Stimulated activated CD4-positive, alpha-beta T cell treated with anti-CD3 and anti-CD28 coated beads, Interleukin-15, amount 100 ng/mL, for 1 hour (primary cell): ENCODE measurements at places on chromosomes 11 and 22.

DNA sequence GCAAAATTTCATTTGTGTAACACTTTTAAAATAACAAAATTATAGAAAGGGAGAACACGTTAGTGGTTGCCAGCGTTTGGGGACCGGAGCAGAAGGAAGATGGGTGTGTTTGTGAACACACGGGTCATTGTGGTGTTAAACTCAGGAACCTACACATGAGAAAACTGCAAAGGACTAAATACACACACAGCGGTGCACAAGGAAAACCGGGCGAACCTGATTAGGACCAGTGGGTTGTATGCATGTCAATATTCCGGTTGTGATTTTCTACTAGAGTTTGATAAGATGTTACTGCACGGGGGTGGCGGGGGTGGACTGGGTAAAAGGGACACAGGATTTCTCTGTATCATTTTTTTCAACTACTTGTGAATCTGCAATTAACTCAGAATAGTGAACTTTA lies 351.2 kb downstream of the OPCML start:
- DNase-seq: no peak

GRCh38 chr11:22860241-22860640 lies at the start of gene CCDC179:
Gene CCDC179, minus strand, starts transcription at chr11:22860474. Its CDS starts 53 bp downstream, at chr11:22860421.
- DNase-seq: no peak

DNA sequence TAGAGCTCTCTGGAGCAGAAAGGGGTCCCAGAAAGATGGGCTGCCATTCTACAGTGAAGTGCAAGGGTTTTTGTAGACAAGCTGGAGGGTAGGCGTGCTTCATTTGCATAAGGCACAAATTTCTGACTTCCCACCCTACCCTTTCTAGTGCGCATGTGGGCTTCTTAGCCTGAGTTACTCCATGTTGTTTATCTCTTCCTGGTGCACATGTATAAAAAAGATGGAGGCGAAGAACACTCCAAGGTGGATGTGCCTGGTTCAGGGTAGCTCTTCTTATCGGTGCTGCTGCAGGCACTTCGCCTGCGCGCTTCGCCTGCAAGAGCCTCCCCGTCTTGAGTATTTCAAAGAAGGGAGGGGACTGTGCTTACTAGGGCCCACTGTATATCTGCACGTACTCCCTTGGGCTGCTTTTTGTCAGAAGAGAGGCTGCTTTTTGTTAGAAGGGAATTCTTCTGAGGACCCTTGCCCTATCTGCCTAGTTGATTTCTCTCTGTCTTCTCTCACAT lies 1047.3 kb upstream of the CNTN5 start:
- DNase-seq: no peak

DNA sequence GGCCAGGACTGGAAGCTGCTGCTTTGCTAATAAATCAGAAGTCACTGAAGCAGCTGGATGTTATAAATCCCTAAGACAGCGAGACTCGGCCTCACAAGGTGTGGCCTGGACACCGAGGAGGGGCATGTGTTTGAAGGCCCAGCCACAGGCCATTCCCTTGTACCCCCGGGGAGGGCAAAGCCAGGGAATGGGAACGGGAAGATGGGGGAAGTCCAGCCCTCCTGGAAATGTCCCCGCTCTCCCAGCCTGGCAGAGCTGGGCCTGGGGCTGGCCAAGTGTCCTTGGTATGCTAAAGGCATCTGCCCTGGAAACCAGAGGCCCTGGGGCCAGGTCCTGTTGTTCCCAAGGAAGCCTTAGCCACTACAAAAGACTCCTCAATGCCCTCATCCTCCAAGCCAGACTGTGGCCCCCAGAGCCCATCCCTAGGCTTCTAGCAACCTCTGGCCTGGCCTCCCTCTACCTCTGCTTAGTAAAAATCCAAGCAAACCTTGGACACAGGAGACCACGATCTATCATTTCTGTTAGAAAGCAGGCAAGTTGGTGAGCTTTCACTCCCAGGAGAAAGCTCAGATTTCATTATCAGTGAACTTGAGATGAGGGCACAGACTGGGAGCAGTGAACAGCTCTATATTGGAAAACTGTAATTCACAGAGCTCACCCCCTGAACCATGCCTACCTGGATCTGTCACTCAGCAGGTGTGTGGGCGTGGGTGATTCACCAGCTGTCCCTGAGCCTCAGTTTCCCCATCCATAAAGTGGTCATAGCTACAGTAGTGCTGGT lies 11.0 kb downstream of the CHST1 start:
- no peak for DNase-seq

GRCh38 chr11:61522881-61523280 lies 14.3 kb downstream of the LRRC10B start:
- no peak for DNase-seq

DNA sequence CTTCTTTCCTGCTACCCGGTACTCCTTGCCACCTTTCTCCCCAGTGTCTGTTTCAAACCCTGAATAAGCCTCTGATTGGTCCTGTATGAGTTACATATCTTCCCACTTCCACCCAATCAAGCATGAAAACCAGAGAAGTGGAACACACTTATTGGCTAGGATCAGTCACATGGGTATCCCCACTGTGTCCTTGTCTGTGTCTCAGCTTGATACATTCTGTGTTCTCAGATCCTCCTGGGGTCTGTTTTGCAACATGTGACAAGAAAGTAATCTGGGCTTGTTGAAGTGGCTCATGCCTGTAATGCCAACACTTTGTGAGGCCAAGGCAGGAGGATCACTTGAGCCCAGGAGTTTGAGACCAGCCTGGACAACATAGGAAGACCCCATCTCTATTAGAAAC lies 23.9 kb downstream of the MCHR1 start:
- no peak for DNase-seq

DNA sequence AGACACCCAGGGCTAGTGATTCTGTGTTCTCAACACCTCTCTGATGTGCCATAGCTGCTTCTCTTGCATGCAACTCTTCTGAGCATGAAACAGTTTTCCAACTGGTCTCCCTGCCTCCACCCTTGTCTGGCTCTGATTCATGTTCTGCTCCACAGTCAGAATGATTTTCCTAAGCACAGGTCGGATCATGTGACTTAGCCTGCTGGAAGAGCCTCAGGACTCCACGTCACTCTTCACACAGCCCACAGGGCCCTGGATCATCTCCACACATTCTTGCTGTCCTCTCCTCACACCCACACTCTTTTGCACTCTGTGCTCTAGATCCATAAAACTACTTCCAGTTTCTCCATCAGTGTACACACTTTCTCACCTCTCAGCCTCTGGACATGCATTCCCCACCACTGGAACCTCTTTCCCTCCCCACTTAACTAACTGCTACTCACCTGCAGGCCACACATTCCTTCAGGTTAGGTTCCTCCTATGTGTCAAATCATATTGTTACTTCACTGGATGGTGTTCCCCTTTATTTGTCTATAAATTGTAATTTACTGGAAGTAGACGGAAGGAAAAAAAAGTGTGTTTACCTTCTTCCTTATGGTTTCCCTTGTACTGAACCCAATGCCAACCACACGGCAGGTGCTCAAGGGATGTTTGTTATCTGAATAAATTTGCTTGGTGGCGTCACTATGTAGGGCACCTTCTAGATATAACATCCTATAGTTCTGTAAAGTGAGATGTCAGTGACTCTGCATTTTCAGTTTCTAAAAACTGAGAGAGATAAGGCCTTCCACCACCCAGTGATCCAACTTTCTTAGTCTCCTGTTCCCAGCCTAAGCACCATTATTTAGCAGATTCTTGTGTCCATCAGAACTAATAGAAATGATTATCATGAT lies 133.7 kb downstream of the ETS1 start:
- DNase-seq: no peak

DNA sequence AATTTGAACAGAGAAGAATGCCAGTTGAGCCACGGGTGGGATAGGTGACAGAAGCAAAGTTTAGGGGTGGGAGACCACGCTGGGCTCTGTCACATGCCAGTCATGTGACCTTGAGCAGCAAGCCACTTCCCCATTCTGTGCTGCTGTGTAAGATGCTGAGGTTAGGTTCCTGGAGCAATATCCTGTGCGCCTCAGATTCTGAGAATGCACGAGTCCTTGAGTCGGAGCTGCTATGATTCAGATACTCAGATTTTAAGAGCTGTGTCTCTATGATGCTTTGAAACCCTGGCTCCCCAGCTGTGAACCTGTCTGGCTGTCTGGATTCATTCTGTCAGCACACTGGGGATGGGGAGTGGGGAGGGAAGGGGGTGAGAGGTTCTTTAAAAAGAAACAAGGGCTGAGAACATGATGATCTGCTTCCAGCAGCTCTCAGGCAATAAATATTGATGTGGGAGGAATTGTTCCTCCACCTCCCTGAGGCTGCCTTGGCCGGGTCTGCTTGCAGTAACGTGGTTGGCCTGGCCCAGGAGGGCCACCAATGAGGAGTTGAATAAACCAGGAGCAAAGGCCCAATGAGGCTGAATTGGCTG lies 24.0 kb downstream of the SLCO2B1 start:
- no peak for DNase-seq

GRCh38 chr22:27064386-27064785 lies 407.0 kb downstream of the MIAT start:
- DNase-seq: no peak

GRCh38 chr11:109853156-109853776 lies 239.9 kb upstream of the ZC3H12C start:
- no peak for DNase-seq

GRCh38 chr11:66914505-66914904 lies 43.7 kb downstream of the PC start:
- DNase-seq: no peak

DNA sequence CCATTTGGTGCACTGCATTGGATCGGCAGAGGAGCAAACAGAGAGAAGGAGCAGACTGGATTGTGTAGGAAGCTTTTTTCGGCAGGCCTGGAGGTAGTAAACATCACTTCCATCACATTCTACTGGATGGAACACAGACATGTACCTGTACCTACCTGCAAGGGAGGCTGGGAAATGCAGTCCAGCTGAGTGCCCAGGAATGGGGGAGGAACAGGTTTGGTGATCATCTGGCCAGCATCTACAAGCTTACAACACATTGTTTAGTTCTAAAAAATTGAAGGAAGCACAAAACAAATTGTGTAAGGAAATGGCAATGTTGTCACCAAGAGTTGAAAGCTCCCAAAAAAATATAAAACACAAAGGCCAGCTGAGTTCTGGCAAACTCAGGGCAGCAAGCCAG lies 19.1 kb downstream of the SMIM38 start:
- no peak for DNase-seq

GRCh38 chr22:45814198-45814597 lies 142.6 kb downstream of the ATXN10 start:
- no peak for DNase-seq

DNA sequence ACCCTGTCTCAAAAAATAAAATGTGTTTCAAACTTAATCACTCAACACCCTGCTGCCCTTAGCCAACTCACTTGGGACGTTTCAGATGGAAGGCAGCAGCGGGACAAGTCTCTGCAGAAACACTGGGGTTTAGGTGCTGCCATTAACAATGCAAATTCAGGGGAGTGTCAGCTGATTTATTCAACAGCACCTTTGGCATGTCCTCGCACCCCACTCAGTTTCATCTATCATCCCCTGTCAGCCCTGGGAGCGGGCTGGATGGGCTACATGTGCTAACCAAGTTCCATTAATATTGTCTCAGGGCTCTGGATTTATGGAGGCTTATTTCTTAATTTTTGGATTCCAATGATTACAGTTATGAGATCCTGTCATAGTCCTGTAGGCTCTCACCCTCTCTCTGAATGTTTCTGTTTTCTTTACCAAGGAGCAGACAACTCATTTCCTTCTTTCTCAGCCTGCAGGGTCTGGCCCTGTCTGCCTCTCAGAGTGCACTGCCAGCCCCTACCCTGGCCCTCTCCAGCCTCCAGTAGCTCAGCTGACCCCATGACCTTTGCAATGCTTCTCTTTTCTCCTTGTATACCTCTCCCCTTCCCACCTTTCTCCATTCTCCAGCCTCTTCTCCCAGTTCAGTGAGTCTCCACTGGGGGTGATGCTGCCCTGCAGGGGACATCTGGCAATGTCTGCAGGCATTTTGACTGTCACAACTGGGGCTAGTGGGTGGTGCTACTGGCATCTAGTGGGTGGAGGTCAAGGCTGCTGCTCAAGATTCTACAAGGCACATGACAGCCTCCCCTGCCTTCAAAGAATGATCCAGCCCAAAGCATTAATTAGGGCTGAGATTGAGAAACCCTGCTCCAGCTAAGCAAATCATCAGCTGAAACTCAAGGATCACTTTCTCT lies 79.0 kb downstream of the APIP start:
- no peak for DNase-seq

DNA sequence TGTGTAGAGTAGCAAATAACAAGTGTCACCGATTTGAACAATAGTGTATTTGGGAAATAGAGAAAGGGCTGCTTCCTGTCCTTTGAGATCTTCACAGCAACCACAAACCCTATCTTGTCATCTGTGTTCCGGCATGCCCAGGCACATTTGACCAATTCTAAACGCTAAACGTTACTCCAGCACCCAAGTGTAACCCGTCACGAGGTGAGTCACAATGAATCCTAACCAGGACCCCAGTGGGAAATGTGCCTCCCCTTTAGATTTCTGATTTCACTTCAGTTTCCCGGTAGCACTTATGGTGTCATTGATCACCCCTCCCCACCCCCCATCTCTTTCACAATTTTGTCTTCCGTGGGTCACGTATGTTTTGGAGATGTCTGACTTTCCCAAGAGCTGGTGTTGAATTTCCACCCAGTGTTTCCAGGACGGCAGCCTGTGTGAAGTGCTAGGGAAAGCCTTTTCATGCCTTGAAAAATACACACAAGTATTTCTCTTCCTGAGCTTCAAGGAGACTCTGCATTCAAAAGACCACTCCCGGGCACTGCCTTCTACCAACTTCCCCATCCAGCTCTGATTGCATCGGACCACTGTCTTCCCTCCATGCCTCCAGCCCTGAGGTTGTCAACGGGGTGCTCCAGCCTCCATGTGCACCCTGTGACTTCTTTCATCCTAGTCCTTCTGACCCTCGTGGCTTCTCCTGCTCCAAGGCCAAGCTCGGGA lies 10.5 kb upstream of the C11orf24 start:
- DNase-seq: no peak

- no peak for DNase-seq
Observed at GRCh38 chr11:19316434-19316833, 75.7 kb upstream of the E2F8 start.

DNA sequence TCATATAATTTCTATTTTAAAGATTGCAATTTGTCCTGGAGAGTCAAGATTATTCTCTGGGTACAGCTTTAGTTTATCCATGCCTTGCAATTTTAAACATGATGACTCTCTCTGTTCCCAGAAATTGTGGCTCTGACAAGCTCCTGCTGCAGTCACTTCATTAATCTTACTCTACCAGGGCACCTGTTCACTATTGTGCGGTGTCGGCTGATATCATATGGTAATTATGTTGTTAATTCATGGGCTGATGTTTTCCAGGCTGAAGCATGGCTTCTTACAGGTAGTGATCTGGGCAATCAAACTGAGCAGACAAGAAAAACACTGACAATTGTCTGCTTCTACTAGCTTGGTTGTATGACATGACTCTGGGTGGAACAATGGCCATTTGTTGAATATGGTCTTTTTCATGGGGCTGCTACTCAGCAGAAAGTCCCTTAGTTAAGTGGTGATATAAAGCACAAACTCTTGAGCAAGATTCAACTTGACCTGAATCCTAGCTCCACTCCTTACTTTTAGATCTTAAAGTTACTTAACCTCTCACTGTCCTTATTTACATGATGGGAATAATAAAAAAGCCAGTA lies 230.7 kb downstream of the FAT3 start:
- no peak for DNase-seq
